LoVo (cell line): ENCODE measurements at places on chromosomes 2 and 18.

GRCh38 chr2:98508709-98509066 lies 64.0 kb downstream of the INPP4A start:
- no peak for DNase-seq

- DNase-seq = no peak
Observed at GRCh38 chr2:123085484-123085883, 939.6 kb upstream of the CNTNAP5 start.

DNA sequence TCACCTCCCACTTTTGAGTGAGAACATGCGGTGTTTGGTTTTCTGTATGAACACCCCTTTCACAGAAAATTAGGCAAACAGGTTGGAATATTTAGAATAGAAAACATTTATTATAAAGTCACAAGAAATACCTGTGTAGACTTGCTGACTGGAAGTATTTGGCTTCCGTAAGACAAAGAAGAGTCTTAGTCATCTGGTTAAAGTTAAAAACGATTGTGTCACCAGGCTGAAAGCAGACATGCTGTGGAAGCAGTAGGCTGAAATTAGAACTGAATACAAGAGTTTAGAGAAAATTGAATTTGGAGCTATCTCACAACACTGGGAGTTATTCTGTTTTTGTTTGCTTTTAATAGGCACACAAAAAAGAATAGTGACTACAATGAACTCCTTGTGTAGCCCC lies 16.2 kb upstream of the CLASP1 start:
- DNase-seq = no peak

DNA sequence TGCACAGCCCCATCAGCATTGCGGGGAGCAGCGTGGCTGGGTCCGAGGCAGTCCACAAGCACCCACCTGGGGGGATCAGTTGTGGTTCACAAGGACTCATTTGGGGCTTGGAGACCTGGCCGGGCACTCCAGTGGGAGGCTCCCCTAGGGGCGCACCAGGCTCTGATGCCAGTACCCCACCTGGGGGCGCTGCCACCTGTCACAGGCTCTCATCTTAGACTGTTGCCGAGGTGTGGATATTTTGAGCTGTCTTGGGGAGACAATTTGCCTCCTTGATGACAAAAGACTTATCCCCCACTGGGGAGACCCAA lies 3.0 kb downstream of the ADRA2B start:
- DNase-seq = no peak

GRCh38 chr2:12269041-12269972 lies 447.4 kb upstream of the TRIB2 start:
- no peak for DNase-seq

DNA sequence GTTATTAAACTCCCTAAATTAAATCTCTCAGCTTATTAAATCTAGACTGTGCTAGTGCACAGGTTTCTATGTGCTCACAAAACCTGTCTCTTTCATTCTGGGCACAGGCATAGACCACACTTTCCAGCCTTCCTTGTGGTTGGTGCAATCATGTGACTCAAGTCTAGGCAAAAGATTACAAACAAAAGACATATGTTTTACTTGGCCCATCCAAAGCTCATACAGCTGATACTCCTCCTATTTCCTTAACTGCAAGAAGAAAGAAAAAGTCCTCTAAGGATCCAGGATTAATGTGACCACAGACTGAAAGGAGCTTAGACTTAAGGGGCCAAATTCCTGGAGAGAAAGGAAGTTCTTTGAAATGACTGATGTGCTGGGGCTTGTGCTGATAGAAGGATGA lies 731.3 kb upstream of the RAB6C start:
- DNase-seq = no peak

DNA sequence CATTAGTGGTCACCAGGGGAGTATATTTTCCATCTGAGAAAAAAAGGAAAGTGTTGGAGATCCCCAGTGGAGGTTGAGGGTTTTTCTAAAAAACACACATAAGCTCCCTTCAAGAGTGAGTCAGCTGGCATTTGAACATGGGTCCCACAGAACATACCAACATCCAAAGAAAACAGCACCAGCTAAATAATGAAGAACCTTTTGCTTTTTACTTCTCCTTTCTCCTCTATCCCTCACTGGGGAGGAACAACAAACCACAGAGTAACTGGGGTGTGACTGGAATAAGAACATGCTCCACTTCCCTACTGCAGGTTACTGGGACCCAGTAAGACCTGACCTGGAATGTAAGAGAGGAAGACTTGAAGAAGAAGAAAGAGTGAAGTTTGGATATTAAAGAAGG lies 56.5 kb upstream of the RAPH1 start:
- DNase-seq = no peak

DNA sequence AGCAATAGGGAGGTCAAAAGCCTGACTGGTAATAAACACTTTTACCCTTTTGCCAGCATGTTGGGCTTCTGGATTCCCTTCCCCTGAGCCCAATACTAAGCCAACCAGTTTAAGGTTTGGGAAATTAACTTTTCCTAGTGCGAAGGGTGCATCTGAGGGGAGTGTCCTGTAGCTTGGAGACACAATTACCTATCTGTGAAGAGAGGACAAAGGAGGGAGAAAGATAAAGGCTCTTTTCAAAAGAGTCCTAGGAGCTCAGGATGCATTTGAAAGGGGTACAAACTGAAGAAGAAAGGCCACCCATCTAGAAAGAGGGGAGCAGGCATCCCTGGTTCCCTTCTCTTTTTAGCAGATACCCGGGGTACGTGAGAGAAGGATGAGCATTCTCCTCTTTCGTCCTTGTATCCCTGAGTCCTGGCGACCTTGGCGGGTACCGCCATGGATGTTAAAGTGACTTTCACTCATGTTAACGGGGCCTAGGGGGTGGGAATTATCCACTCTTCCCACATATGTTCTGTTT lies 25.1 kb downstream of the C18orf54 start:
- no peak for DNase-seq

DNA sequence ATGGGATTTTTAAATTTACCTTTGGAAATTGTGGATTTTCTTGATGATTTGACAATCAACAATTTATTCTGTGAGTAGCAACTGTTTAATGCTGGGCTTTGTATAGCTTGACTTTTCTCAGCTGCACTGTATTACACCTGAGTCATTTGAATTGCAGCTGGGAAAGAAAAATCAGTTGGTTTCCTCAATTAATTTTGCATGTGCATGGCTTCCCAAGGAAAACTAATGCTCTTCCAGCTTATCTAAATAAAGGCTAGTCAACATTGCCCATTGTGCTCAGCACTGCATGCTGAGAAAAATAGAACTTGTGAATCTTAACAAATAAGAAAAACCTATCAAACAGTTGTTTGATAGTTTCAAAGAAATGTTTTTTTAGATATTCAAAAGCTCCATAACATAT lies 268.3 kb upstream of the CDH20 start:
- no peak for DNase-seq

GRCh38 chr2:196234672-196235071 lies 63.3 kb upstream of the STK17B start:
- DNase-seq = no peak

GRCh38 chr2:2175381-2176090 lies 155.5 kb downstream of the MYT1L start:
- no peak for DNase-seq

DNA sequence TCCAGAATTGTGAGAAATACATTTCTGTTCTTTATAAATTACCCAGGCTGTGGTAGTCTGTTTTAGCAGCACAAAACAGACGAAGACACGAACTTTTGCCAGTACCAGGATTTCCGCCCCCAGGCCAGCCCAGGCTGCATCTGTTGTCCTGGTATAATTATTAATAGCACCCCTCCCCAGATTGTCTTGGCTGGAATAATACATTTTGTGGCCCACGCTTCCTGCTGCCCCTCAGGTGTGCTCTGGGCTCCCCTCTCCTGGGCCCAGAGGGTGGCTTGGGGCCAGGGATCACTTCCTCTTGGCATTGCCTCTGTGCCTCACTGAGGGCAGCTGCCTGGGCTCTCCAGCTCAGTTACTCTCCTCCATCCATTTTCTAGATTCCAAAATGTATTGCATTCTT lies 102.1 kb upstream of the HS6ST1 start:
- DNase-seq = no peak

DNA sequence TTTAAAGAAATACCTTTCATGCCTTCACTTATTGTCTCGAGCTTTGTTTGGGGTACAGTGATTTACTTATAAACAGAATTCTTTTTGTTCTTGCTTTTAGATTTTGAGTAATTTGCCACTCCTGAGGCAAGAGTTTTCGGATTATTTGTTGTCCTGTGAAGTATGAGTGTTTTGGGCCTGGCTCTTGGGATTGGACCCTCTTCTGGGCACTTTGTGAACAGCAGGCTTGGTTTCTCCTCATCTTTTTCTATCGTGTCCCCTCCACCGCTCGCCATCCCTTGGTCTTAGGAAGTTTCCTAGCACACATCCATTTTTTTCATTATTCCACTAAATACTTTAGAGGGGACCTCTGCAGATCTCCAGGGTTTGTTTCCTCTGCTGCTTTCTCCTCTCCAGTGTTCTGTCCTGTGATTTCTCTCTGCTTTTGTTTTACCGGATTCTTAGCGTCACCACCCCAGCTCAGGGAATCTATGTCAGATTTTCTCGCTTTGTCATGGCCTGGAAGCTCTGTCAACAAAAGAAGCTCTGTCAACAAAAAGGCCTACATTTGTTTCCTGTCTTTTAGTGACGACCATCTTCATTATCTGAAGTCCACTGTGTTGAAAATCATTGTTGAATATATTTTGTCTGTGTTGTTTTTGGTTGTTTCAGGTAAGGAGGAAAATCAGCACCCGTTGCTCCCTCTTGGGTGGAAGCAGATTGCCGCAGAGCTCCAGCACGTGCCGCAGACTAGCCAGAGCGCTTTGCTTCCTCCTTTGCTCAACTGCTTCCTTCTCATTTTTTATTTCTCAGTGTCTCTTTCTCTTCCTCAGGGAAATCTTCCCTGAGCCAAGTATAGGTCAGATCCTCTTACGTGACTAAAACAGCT lies 27.8 kb downstream of the ANKRD62 start:
- no peak for DNase-seq

GRCh38 chr18:34710934-34711333 lies 836 bp downstream of the DTNA start:
- DNase-seq = no peak

GRCh38 chr2:210452194-210452593 lies 24.4 kb downstream of the LANCL1 start:
- no peak for DNase-seq

DNA sequence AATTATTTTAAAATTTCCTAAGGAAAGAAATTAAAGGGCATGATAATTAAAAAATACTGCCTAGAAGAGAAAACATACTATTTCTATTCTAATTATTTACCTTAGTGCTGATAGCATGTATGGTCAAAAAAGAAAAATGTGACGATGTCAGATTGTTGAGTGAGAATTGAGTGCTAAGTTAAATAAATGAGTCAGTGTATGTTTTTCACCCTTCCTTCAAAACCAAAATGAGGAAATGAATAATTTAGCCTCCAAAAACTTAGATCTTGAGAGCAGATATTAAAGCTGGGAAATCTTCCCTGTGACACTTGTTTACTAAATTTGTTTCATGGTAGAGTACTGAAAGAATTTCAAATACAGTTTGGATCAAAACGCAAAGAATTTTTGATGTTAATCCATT lies 58.6 kb upstream of the NYAP2 start:
- no peak for DNase-seq

DNA sequence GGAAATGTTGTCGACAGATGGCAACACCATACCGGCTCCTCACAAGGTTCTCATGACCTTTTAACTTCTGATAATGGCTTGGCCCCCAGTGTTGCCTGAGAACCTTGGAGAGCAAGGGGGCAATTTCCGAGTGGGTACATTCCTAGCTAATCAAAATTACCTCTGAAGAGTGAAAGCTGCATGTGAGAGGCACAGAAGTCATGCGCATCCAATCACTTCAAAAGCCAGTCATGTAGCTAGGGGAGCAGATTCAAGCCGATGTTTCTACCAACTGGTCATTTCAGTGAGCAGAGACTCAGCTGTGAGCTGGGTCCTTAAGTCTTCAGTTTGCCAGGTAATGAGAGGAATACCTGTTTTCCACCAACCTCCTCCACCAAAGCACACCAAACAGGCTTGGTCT lies 111.4 kb downstream of the LIPG start:
- DNase-seq = no peak

- peak; percentile 76 for DNase-seq
Observed at GRCh38 chr2:241354668-241355658, 1.1 kb upstream of the FARP2 start.

DNA sequence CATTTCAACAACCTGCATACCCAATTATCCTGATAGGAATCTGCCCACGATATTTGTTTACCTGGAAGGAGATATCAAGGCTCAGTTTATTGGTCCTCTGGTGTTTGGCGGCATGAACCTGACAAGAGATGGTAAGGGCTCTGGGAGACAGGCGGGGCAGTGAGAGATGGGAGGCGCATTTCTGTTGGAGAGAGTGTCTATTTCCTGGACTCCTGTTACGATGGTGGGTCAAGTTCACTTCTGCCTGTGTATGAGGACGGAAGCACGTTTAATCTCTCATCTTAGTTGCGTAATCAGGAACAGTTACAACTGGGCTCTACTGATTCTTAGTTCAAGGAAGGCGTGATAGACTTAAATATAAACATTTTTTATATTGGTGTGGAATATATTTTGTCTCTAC lies 8.9 kb downstream of the PDCL3 start:
- DNase-seq = no peak

DNA sequence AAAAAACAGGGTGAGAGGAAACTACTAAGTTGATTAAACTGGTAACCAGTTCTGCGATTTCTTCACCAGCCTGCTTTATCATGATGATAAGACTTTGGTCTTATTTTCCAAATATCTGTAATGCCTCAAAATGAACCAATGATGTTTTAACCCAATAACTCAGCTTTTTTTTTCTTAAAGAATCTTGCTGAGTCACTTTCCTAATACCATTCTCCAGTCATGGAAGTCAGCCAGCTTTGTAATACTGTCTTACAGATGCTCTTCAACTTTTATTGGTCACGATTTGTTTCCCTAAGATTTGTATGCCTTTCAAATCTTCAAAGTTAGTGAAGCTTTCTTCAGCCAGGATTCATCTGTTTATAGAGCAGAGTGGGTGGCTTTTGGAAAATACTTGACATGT lies 47.7 kb upstream of the SMIM21 start:
- peak; percentile 13 for DNase-seq

DNA sequence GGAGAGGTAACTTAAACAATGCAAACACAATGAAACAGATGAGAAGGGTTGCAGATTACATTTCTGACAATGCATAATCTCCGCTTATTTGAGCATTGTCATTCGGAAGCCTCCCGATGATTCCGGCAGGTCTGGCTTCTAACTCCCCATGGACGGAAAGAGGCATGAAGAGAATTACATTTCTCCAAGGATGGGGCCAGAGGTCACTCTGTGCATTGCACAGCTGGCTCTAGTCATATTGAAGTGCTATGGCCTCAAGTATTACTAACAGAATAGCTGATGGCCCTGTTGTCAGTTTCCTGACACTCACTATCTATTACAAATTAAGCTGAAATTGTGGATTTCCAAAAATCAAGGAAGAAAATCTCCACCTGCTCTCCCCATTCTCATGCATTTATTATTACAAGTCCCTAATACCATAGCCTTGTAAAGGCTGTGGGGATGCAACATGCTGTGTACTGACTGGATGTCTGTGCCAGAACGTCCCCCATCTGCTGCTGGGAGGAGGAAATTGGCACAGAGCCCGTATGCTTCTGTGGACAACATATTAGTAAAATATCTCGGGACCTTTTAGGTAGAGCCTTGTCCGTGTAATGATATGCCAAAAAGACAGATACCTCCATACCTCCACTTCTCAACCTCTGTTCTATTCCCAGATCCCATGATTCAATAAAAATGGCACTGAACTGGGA lies 168.1 kb downstream of the SETBP1 start:
- no peak for DNase-seq
